Activated CD8-positive, alpha-beta memory T cell treated with anti-CD3 and anti-CD28 coated beads, Interleukin-2, amount 10 ng/mL, durations not matched to agents 7 days and 5 days (primary cell): ENCODE measurements at places on chromosomes 5 and 9.
A peak's percentile ranks its signal among the peaks of the same experiment; 100 is the strongest.

DNA sequence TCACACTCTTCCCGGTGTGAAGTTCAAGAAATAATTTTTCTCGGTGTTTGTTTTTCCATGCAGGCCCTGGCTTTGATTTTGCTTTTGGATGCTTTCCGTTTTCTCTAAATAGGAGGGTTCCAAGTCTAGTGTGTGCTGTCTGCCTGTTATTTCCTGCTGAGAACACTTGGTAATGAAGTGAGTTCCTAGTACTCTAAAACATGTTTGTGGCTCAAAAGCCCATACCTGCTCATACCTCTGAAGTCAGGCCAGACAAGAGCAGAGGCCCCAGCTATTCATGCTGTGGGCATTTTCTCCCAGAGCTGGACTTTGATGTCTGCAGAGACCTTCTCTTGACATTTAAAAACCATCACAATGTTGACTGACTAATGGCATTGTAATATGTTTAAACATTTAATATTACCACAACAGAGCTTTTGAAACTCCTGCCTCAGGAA, 211.2 kb downstream of the GOLPH3 start:
- no peak overlapping the region for H3K27ac ChIP-seq
- H3K4me1 ChIP-seq = no peaks in the 10 kb centered on the region
- H3K36me3 ChIP-seq = no peaks in the 10 kb centered on the region
- no peak for DNase-seq
- no peak overlapping the region for H3K4me3 ChIP-seq

DNA sequence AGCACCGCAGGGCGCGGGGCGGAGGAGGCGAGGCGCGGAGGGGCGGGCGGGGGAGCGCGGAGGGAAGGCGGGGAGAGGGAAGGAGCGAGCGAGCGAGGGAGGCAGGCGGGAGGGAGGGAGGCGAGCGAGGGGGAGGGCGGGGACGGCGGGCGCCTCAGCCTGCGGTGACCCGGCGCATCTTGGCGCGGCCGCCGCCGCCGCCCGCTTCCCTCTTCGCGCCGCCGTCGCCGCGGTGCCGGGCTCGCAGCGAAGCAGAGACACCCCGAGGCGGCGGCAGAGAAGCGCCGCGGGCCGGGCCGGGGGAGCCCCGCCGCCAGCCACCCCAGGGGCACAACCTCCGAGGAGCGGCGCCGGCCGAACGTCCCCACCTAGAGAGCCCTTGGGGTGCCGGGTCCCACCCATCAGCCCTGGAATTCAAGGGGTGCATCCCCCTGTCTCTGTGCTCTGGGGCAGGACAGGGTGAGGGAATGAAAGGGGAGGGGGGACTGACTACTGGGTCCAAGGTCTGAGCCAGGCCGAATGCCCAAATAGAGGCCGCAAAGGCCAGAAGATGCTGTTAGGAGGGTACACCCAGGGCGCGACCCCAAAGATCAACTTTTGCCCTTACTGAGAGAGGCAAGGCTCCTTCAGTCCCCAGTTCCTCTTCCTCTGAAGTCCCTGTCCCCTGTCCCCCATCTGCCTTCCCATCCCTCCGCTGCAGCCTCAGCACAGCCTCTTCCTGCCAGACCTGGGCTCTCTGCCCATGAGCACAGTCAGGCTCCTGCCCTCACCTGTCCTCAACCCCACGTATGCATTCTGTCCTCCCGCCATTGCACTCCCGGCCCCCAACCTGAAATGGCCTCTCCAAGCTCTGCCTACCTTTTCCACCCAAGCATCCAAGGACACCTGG, at the start of gene ADAMTS2:
TSS of gene ADAMTS2 (minus strand) at position 29 of the 889 bp plus-strand sequence. CDS start 133 bp downstream, outside the sequence.
- H3K4me1 ChIP-seq = no peaks in the 10 kb centered on the region
- H3K27me3 ChIP-seq = peaks cover 56% of the 10 kb centered on the region
- H3K27ac ChIP-seq = no peak within 1 kb of the TSS
- no peak within 1 kb of the TSS for H3K4me3 ChIP-seq
- no peak for DNase-seq

- H3K27ac ChIP-seq = no peak overlapping the region
- no peaks in the 10 kb centered on the region for H3K27me3 ChIP-seq
- no peak for DNase-seq
Observed at GRCh38 chr5:128432913-128433440, 105.1 kb downstream of the FBN2 start.

- H3K27me3 ChIP-seq = peaks cover 42% of the 10 kb centered on the region
- no peak overlapping the region for H3K27ac ChIP-seq
- peaks cover 11% of the 10 kb centered on the region for H3K4me1 ChIP-seq
- DNase-seq = no peak
- H3K4me3 ChIP-seq = no peak overlapping the region
Observed at GRCh38 chr5:61313960-61314681, 17.9 kb upstream of the ZSWIM6 start.

DNA sequence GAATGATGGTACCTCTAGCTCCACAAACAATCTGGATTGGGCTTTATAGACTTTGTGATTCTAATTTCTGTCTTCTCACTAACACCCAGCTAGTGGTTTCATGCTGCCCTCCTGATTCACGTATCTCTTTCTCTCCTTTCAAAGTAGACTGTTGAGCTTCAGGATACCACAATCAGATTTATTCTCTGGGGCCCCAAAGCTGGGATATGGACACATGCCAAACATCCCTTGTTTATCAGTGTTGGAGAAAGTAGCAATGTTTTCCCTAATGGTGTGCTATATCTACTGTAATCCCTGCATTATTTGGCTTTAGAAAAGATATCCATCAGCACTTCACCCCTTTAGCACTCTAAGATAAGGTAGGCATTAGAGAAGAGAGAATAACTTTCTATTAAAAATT, 361.0 kb downstream of the FGF10 start:
- H3K27me3 ChIP-seq = no peaks in the 10 kb centered on the region
- no peaks in the 10 kb centered on the region for H3K4me1 ChIP-seq
- no peak overlapping the region for H3K27ac ChIP-seq
- no peak for DNase-seq
- no peaks in the 10 kb centered on the region for H3K36me3 ChIP-seq

DNA sequence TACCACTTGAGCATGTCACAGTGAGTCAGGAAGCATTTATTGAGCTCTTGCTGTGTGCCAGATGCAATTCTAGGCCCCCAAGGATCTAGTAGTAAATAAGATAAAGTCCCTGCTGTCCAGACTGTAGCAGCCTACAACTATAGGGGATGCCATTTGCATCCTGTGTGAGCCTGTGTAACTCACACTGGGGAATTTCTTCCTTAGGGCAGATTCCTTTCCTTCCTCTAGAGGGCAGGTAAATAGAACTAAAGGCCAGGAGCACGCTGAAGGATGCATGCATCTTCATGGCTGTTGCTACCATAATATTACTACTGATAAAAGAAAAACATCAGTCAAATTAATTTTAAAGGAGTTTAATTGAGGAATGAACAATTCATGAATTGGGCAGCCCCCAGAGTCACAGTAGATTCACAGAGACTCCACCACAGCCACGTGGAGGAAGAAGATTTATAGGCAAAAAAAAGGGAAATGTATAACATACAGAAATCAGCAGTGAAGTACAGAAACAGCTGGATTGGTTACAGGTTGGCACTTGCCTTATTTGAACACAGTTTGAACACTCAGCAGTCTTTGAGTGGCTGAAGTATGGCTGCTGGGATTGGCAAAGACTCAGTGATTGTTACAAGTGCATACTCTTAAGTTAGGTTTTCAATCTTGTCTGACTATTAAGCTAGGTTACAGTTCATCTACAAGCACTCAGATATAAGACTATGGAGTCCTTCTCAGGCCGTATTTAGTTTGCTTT, 98.9 kb downstream of the ACTL7B start:
- no peak overlapping the region for H3K27ac ChIP-seq
- no peak for DNase-seq
- H3K36me3 ChIP-seq = no peaks in the 10 kb centered on the region
- H3K27me3 ChIP-seq = peaks cover 2% of the 10 kb centered on the region

DNA sequence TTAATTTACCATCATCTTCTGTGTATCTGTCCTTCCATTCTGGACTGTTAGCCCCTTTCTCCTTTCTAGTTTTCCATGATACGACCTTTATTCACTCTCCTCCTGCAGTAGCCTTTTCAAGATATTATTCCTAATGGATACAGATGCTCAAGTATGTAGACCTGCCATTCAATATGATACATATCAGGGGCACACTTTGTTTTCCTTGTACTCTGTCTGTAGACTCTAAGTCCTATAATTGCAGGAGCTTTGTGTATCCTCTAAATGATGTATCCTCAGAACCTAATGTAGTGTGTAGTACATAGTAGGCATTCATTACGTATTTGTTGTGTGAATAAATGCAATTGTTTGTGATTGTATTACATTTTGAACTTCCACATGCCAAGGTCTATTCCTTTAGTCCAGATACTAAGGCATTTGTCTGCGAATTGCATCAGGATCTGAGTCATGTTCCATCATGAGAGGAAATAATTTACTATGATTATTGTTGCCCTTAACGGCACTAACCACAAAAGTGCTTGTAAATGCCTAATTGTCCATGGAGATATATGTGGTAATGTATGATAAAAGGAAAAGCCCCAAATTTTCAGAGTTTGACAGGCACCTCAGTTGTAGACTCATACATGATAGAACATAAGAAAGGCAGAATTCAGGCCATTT, 57.1 kb upstream of the IZUMO3 start:
- no peak for DNase-seq
- H3K4me3 ChIP-seq = no peak overlapping the region
- no peak overlapping the region for H3K27ac ChIP-seq
- no peaks in the 10 kb centered on the region for H3K27me3 ChIP-seq
- no peaks in the 10 kb centered on the region for H3K4me1 ChIP-seq
- H3K36me3 ChIP-seq = no peaks in the 10 kb centered on the region

DNA sequence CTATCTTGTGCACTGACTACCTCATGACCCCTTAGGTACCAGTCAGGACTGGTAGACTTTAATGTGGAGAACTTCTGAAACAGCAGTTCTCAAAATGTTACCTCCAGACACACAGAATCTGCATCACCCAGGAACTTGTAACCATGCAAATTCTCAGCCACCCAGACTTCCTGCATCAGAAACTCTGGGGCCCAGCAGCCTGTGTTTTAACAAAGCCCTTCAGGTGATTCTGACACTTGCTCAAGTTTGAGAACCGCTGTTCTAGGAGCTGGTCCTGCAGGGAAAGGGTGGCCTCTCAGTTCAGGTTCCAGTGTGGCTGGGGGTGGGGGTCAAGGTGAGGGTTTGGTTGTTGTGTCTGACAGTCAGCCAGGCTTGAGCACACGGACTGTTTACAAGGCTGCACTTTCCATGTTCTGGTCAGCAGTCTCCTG, 28.4 kb downstream of the ZFP62 start:
- H3K36me3 ChIP-seq = peaks cover 59% of the 10 kb centered on the region
- H3K27ac ChIP-seq = peak overlapping the region; percentile 98
- H3K27me3 ChIP-seq = no peaks in the 10 kb centered on the region
- H3K4me1 ChIP-seq = peaks cover 30% of the 10 kb centered on the region

- H3K36me3 ChIP-seq = peaks cover 5% of the 10 kb centered on the region
- no peaks in the 10 kb centered on the region for H3K4me1 ChIP-seq
- no peak for DNase-seq
- no peak overlapping the region for H3K4me3 ChIP-seq
Observed at GRCh38 chr5:109291090-109291489, 118.7 kb downstream of the PJA2 start.

DNA sequence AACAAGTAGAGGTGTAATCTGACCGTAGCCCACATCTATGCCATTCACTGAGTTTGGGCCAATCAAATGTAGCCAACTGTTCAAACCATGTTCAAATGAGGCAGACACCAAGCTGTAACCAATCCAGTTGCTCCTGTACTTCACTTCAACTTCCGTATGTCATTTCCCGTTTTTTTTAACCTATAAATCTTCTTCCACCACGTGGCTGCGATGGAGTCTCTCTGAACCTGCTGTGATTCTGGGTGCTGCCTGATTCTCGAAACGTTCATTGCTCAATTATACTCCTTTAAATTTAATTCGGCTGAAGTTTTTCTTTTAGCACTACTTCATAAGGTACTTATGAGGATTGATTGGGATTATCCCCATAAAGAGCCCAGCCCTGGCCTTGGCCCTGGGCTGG, 179.7 kb downstream of the PIK3R1 start:
- H3K27ac ChIP-seq = no peak overlapping the region
- no peak overlapping the region for H3K4me3 ChIP-seq
- no peaks in the 10 kb centered on the region for H3K27me3 ChIP-seq
- peaks cover 18% of the 10 kb centered on the region for H3K36me3 ChIP-seq

GRCh38 chr9:97316904-97317303, 9.4 kb downstream of the CCDC180 start:
- peaks cover 2% of the 10 kb centered on the region for H3K36me3 ChIP-seq
- peaks cover 22% of the 10 kb centered on the region for H3K4me1 ChIP-seq
- H3K27ac ChIP-seq = no peak overlapping the region
- no peak overlapping the region for H3K4me3 ChIP-seq
- no peaks in the 10 kb centered on the region for H3K27me3 ChIP-seq
- no peak for DNase-seq

DNA sequence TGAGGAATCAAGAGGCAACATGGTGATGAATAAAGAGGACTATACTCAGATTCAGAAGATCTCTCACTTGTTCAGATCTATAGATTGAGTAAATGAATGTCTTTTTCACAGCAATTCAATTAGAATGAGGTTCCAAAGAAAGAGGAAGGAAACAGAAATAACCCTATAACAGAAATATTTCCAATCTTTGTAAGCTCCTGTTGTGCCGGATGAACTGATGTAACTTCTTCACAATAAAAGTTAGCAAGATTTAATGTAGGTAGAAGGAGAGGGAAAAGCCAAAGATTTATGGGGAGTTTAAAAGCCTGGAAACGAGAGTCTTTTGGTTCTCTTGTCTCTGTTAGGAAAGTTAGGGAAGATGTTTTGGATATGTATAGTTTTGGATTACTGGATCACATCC, 92.1 kb downstream of the PBX3 start:
- no peaks in the 10 kb centered on the region for H3K36me3 ChIP-seq
- no peaks in the 10 kb centered on the region for H3K27me3 ChIP-seq
- DNase-seq = no peak
- no peaks in the 10 kb centered on the region for H3K4me1 ChIP-seq

DNA sequence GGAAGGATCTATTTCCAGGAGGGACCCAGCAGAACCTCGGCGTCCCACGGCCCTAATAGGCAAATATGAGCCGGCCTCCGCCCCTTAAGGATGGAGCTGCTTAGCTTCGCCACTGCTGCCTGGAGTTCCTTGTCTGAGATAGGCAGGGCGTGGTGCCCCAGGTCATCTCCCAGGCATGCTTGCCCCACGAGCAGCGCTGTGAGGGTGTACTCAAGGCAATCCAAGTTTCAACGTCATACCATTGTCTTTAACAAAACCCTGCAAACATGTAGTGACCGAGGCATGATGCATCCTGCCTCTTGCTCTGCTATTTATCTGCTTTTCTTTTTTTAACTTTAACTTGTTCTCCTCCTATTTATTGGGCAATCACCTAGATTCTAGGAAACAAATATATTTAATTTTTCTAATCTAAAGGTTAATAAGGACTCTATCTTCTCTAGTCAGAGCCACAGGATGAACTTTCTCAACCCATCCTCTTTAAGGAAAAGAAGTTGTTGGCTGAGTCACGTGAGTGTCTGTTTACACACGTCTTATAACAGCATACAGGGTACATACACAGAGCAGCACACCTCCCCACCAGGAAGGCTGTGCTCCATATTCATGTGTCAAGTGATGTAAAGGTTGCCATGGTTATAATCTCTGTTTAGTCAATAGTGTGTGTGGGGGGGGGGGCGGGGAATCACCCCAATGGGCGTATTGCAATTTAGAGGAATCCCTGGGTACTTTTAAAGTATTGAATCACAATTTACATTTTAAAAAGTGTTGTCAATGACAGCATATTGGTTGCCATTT, 27.3 kb upstream of the ZSWIM6 start:
- H3K27ac ChIP-seq = no peak overlapping the region
- peaks cover 17% of the 10 kb centered on the region for H3K4me1 ChIP-seq
- DNase-seq = no peak

- H3K4me1 ChIP-seq = peaks cover 45% of the 10 kb centered on the region
- peaks cover 3% of the 10 kb centered on the region for H3K27me3 ChIP-seq
- peak overlapping the region; percentile 92 for H3K4me3 ChIP-seq
- peaks cover 15% of the 10 kb centered on the region for H3K36me3 ChIP-seq
- peak overlapping the region; percentile 25 for H3K27ac ChIP-seq
Observed at GRCh38 chr5:154191467-154192261, 1.1 kb downstream of the GALNT10 start.
